GOT3 (cell line): ENCODE measurements at places on chromosomes 5 and 9.

- DNase-seq, result no peak
Measured at GRCh38 chr5:119239119-119239417, 116.8 kb upstream of the TNFAIP8 start.

DNA sequence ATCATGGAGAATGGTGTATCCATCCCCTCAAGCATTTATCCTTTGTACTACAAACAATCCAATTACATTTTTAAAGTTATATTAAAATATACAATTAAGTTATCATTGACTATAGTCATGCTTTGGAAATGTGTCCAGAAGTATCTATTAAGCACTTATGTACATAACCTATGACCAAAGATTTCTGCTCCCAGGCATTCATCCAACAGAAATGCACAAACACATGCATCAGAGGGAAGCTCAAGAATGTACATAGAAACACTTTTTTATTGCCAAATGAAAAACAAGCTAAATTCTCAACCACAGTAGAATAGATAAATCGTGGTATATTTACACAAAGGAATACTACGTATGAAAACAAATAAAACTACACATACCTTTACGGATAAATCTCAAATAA is 700.5 kb upstream of the ZNF608 start:
- DNase-seq, result no peak

DNA sequence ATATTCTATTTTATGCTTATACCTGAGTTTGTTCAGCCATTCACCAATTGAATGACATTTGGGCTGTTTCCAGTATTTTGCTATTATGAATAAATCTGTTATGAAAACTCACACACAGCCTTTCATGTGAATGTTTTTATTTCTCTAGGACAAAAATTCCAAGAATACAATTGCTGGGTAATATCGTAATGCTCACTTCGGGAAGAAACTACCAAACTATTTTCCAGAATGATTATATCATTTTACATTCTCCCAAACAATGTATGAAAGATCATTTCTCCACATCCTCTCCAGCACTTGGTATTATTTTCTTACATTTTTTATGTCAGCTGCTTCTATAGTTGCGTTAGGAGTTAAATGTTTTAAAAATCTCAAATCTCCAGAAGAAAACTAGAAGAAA is 58.3 kb upstream of the LHFPL2 start:
- no peak for DNase-seq

- no peak for DNase-seq
Measured at GRCh38 chr9:6459718-6460117, 46.7 kb downstream of the UHRF2 start.

- DNase-seq, result no peak
Measured at GRCh38 chr5:75885849-75886596, 168.8 kb upstream of the POC5 start.

DNA sequence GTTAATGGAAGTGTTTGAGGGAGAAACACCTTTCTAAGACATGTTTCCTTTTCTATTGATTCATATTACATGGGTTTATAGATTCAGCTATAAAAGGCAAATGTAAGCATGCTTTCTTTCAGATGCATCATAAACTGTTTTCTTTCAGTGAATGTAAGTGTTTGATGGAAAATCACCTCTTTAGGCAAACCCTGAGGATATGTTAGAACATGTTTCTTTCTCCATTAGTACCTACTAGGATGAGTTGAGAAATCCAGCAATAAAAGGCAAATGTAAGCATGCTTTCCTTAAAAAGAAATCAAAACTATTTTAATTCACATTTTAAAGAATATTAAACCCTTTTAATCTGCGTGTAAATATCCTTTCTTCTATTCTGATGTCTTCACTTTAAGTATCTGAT is 31.6 kb downstream of the FNIP1 start:
- DNase-seq, result no peak

DNA sequence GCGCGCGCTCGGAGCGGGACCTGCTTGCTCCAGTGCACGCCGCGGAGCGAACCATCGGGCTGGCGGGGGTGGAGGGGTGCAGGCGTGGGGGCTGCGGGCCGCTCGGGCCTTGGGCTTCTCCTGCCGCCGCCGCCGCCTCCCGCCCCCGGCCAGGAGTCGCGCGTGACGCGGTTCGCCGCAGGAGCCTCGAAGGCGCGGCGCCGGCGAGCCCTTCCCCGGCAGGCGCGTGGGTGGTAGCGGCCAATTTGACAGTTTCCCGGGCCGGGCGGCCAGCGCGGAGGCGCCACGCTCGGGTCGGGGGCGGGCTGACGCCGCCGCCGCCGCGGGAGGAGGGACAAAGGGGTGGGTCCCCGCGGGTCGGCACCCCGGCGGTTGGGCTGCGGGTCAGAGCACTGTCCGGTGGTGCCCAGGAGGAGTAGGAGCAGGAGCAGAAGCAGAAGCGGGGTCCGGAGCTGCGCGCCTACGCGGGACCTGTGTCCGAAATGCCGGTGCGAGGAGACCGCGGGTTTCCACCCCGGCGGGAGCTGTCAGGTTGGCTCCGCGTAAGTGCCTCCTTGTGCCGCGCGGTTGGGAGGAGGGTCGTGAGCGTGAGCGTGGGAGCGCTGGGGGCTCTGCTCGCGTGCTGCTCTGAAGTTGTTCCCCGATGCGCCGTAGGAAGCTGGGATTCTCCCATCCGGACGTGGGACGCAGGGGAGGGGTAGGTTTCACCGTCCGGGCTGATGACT is at the start of gene TJP2:
Gene TJP2 (plus strand): TSS at position 387 of the 725 bp plus-strand sequence. CDS start 96 bp downstream, at position 483.
- DNase-seq, result no peak

DNA sequence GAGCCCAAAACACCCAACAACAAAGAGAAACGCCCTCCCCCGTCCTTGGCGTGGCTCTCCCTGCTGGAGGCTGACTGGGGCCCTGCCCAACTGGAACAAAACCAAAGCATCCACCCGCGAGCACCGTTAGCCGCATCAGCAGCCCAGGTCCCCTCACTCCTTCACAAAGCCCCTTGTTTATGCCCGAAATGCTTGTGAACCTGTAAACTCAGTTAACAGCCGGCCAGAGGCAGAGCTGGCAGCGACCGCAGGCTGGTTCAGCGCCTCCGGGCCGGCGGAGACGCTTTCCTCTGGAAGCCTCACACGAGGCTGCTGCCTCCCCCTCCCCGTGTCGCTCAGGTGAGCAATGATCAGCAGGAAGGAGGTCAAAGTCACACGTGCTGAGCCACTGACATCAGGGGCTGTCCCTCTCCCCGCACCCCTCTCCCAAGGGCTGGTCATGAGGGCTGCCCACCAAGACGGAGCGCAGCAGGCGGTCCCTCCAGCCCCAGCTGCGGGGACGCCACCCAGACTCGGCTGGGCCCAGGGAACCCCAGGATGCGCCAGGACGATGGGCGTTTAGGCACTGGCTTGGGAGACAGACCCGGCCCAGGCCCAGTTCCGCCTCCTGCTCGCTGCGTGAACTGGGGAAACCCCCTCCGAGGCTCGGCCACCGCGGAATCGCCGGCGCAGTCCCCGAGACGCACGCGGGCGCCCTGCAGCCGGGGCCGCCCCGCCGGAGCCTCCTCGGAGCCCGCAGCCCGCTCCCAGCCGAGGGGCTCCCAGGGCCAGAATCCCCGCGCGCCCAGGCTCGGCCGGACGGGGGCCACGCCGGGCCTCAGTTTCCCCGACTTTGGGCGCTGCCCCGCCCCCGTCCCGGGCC is 563 bp downstream of the SNAPC4 start:
- no peak for DNase-seq

DNA sequence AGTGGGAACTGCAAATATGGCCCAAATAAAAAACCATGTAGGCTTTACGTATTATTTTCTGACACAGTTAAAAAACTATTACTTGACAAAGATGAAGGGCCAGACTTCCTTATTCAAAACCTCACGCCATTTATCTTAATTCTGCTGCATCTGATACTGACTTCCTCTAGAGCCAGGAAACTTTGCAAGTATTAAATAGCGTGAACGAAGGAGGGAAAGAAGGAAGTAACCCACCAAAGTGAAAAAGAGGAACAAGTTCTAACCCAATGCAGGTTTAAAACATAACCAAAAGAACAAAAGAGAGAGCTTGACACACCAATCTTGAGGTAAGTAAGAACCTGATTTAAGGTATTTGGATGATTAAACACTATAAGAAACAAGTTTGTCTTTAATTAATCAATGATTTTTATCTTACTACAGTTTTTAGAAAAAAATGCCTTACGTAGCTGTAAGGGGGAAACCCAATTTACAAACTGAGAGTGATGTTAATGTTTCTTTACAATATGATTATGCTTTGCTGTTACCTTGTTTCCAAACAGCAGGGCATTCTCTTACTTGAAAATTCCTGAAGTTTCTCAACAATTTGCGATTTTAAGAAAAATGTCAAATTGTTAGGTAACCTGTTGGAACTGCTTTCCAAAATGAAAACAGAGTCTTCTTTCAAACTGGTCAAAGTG is at the start of gene GAPT:
Gene GAPT (plus strand): TSS at position 220 of the 677 bp plus-strand sequence. CDS start 3,102 bp downstream, outside the sequence.
- DNase-seq, result no peak

DNA sequence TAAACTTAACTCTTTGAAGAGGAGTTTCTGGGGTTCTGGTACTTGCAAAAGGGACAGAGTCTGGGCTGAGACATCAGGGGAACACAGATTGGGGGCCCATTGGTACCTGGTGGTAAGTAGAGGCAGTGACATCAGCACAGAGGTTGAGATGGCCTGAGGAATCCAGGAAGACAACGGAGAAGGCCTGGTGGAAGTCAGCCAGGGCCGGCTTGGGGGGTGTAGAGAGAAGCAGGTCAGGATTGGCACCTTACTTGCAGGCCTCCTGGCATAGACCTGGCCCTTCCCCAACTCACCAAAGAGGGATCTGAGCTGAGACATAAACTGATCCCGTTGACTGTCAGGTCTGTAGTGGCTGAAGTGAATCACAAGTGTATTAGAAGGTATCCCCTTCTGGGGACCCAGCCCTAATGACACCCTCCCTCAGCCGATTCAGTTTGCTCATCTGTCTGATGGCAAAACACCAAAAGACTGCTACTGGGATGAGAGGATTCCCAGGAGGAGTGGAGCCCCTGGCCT is 5.5 kb downstream of the NOL6 start:
- DNase-seq, result no peak

- no peak for DNase-seq
Measured at GRCh38 chr9:93198838-93199625, 15.1 kb downstream of the WNK2 start.

DNA sequence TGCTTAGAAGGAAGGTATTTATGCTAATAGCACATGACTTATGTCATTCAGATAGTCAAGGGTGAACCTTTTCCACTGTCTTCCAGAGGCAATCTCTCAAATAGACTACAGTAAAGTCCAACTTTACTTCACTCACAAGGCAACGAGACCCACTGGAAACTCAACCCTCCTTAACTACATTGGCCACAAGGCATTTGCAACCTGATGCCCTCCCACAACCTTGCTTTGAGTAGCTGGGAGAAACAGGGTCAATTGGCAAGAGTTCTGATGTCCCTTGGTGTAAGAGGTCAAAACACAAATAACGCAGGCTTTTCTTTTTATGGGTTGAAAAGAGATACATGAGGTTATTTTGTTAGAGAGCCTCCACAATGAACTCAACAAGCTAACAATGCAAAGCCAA is 6.1 kb downstream of the GAS1 start:
- DNase-seq, result no peak

GRCh38 chr5:166994226-166994625 is 1297.2 kb upstream of the WWC1 start:
- DNase-seq, result no peak

DNA sequence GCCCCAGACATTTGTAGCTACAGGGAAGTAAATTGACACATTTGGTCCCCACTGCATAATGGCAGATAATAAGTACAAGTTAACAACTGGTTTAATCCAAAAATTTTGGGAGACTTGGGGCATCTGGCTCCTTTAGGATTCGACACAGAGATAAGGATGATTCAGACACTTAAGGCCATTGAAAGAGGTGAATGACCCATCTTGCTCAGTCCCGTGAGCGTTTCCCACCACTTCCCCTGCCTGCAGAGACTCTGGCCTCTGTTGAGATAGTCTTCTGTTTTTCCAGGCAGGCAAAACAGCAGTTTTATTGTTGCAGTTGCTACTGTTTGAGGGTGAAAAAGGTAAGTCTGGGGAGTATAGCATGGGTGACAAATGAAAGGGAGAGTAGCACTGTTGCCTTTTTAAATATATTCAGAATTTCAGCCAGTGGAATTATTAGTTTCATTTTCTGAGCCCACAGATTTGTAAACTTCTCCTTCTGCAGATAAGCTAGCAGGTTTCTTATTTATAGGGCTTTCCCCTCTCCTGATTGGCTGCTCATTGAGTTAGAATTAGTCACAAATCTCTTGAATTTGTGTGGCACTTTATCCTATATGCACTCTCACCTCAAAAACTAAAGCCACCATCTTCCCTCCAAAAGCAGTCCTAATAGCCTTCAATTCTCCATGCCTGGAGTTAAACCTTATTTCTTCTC is 19.3 kb downstream of the ACO1 start:
- no peak for DNase-seq

DNA sequence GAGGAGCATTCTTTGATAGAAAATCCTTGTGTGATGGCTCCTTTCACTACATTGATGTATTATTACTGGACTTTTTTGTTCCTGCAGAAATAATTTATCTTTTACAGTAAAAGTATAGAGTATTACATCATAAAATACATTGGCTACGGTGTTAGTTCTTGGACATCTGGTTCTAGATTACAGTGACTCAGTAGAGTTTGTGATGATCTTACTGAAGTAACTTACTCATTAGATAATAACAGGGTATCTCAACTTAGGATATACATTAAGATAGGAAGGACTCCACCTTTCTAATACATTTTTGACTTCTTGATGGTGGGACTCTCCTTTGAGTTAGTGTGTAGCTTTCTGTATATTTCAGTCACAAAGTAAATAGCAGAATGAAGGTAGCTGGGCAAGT is 59.1 kb downstream of the ZNF462 start:
- DNase-seq, result no peak

DNA sequence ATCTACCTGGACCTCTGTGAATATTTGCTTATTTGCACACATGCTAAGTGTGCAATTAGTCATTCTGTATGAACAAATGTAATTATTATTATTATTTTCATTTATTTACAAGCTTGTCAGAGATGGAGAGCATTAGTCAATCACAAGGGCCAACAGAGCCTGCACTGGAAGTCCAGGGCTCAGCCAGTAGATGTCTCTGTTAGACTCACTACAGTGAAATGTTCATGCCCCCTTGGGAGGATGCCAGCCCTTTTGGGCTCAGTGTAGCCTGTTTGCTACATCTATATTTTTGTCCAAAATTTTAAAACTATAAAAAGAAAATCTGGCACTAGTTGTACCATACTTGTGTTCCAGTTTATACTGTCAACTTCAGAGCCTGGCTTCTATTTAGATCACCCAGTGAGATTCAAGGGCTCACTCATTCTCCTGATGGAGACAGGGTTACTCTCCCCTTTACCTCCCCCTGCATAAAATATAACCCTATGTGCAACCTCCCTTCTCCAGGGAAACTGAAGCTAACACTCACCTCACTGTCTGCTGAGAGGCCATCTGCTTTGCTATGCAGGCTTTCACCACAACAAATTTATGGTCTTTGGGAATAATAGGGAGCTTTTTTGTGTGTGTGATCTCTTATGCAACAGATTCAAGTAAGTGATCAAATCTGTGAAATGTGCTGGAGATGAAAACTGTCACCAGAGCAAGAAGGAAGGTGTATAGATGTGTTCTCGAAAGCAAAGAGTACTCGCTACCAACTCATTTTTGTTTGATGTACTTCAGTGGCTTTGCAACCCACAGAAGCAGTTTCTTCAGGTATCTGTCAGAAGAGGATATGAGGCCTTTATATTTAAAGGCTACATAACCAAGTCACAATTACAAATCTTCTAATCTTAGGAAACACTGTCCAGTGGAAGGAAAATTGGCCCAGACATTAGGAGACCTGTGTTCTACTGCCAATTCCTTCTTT is 99.9 kb upstream of the TLE4 start:
- no peak for DNase-seq

- DNase-seq, result no peak
Measured at GRCh38 chr5:144361406-144361805, 190.7 kb downstream of the KCTD16 start.
